ENCODE measurements at places on chromosomes 2 and 18.
A peak's percentile ranks its signal among the peaks of the same experiment; 100 is the strongest.

- no peak for DNase-seq
These were observed 1055.5 kb upstream of the KLHL29 start for GRCh38 chr2:22329211-22330154.

DNA sequence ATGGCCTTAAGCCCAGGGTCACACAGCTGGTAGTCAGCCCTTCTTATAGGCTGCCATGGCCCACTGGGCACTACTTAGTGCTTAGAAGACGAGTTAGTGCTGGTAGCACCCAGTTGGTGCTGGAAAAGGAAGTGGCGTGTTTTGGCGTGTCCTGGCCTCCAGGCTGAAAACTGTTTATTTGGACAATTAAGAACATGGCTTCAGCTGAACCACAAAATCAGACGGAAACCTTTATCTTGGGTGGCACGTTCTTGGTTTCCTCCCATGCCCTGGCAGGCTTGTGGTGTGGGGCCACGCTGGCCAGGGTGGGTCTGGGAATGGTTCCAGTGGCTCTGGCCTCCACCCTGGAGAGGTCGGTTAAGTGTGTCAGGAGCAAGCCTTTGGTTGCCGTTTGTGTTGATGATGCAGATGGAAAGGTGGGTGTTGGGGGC, 141.5 kb upstream of the HAAO start:
- no peak for DNase-seq

DNA sequence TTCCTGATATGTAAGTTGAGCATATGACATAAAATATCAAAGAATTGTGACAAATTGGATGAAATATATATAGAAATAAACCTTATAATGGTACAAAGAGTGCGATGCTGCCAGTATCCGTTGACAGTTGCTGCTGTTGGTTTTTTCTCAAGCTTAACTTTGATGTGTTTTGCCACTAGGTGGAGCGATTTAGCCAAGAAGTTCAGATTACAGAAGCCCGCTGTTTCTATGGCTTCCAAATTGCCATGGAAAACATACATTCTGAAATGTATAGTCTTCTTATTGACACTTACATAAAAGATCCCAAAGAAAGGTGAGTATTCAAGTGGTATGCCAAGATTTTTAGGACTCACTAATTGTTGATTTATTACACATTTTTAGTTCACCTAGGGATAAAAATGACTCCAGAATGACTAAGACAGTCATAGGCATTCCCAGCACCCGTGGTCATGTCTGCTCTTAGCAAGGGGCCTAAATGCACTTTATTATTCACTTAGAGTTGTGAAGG, 2.1 kb downstream of the RRM2 start:
- DNase-seq = peak; percentile 85

DNA sequence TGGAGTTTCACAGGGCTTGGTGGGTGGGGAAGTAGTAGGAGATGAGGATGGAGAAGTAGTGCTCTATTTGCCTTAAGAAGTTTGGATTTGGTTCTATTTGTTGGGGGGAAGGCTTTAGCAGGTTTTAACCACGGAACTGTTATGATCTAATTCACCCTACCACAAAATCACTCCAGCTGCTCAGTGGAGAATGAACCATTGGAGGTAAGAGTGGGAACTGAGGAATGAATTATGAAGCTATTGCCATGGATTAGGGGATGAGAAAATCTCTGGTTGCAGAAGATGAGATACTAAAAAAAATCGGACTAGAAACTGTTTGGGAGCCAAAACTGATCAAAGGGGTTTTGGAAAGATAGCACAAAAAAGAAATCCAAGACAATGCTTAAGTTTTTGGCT, 488.9 kb downstream of the DLGAP1 start:
- DNase-seq = no peak

DNA sequence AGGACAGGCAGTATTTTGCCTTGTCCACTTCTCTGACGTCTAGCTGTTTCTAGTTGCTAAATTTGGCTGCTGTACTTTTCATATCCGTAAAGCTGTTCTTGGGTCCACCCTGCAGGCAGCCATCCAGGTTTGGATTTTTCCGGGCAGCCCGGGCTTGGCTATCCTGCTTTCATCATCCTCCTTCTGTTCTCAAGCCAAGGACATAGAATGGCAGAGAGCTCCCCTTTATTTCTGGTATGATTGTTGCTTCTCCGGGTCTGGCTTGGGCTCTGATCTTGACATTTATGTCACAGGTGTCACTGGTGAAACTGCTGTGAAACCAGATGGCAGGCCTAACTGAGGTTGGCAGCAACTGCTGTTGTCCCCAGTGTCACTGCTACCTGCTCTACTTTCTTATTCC, 35.5 kb downstream of the SCN2A start:
- DNase-seq = no peak

Measured in CD4-positive, alpha-beta T cell treated with Interleukin-21 for 1 hour (primary cell).